ENCODE measurements at places on chromosomes 12 and 14.

DNA sequence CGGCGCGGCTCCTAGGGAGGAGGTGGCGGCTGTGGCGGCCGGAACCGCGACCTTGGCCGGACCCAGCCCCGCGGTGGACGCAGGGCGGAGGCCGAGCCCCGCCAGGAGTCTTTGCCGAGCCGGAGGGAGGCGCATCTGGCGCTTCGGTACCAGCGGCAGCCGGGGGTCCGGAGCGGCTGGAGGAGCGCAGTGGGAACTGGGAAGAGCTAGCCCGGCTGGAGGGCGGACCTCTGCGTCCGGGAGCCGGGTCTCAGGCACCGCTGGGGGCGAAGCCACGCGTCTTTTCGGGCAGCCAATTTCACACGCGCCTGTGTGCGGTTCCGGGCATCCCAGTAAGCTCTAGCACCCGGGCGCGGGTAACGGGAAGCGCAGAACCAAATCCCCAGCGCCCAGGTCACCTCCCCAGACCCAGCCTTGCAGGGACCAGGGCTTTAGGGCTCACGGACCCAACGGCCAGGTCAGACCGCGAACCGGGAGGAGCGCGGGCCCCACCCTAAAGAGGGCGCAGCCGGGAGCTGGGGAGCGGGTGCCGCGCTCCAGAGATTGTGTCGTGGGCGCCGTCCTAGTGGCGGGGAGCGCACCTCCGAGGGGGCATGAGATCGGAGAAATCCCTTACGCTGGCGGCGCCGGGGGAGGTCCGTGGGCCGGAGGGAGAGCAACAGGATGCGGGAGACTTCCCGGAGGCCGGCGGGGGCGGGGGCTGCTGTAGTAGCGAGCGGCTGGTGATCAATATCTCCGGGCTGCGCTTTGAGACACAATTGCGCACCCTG, 89.4 kb downstream of the GALNT8 start:
- DNase-seq: peak; percentile 14

DNA sequence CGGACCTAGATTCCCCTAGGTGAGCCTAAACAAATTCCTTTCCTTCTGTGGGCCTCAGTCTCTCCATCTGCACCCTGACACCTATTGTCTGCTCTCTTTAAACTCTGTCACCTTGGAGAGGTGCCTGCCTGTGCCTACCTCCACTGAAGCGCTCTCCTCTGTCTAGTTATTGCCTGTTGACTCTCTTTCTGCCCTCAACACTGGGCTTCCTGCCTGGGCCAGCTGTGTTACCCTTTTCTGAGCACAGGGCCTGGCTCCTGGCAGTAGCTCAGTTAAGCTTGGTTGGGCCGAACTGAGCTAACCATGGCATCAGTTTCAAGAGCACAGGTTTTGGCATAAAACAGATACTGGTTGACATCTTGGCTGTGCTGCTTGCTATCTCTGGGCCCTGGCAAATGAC, 43.5 kb downstream of the PRMT8 start:
- DNase-seq: no peak

DNA sequence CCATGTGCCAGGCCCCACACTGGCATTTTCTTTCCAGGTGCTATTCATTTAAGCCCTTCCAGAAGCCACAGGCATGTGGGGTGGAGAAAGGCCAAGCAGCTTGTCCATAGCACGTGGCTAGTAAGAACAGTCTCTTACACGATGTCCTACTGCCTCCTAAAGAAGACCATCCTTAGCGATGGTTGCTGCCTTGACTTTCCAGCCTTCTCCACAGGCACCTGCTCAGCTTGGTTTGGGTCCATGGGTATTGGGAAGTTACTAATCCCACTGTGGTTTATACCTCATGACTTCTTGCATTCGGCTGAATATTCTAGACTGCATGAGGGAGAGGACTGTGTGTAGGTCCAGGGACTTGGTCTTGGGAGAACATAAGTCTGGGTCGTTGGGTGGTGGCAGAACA, 49.2 kb downstream of the NINJ2 start:
- DNase-seq: no peak

- peak; percentile 12 for DNase-seq
Measured at GRCh38 chr12:96401076-96401871, 1.0 kb upstream of the CDK17 start.

DNA sequence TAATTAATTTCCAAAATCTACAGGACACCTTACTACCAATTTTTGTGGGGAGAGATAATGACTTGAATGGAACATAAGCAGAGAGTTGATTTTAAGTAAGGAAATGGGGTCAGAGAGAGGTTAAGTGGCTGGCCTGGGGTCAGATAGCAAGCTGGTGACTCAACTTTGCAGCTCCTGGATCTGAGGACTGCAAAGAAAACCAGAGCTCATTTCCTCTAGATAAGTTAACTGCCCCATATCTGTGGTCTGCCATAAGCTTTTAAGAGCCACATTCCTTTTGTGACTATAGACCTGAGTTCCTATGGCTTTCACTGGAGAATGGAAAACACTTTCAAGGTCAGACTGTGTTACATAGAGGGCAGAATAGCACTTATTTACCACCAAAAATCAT, 201.2 kb upstream of the PRICKLE1 start:
- no peak for DNase-seq

GRCh38 chr14:65922142-65922541, 509.6 kb downstream of the FUT8 start:
- DNase-seq: no peak

DNA sequence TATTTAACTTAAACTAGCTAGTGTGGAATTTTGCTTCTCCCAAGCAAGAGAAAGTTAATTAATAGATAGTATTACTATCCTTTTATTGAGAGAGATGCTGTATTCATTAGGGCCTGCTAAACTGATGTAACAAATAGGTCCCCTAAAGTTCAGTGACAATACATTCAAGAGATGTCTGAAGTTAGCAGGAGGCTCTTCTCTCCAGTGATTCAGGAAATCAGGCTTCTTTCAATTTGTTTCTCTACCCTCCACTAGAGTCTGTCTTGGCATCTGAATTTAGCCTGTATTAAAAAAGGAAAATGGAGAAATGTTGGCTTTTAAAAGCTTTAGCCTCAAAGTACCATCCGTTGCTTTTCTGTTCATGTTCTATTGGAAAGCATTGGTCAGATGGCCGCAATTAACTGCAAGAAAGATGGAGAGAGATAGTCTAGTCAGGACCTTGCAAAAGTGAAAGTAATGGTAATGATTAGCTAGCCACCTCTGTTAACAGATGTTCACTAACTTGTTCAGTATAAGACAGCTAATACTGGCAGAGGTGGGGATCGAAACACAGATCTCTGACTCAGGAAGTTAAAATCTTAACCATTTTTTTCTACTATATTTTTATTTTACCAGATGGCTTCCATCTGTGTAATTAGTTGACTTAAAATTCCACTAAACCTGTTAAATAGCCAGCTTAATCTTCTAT, 786.8 kb downstream of the TMTC2 start:
- no peak for DNase-seq

DNA sequence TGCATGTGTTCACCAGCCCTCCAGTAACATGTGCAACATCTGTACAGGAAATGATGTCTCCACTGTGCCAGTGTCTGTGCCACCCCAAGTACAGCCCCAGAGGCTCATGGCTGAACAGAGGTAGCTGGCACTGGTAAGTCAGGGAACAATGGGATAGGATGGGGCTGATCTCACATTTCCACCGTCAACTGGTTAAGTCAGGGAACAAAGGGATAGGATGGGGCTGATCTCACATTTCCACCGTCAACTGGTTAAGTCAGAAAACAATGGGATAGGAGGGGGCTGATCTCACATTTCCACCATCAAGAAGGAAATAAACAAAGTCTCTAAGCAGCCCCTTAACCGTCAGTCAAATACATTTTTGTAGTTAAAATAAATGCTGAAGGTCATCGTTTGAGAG, 246.6 kb downstream of the TMEM132D start:
- DNase-seq: no peak

GRCh38 chr12:100141998-100142850, 450 bp downstream of the BLTP3B start:
- peak; percentile 33 for DNase-seq

DNA sequence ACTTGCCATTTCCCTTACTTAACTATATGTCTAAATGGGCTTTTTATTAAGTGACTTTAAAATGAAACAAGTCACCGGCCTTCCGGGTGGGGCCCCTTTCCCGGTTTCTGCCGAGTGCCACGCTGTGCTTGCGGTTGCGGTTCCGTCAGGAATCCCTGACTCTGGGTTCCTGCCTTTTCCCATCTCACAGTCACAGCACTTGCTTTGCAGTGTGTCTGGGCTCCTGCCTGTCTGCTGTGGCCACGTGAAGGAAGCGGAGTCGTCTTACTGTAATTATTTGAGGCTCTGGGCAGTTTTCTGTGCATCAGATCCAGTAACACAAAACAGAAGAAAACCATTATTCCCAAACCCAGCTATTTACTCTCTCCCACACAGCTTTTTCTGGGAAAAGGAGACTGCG, 44.0 kb upstream of the FRMD6 start:
- DNase-seq: no peak

- no peak for DNase-seq
Measured at GRCh38 chr12:14072987-14073386, 91.6 kb upstream of the GRIN2B start.

GRCh38 chr14:23727566-23728335, 91.6 kb downstream of the DHRS2 start:
- no peak for DNase-seq

- DNase-seq: no peak
Measured at GRCh38 chr14:65251213-65251612, 148.9 kb upstream of the MAX start.

GRCh38 chr12:124646385-124647230, 79.2 kb upstream of the NCOR2 start:
- DNase-seq: peak; percentile 60

DNA sequence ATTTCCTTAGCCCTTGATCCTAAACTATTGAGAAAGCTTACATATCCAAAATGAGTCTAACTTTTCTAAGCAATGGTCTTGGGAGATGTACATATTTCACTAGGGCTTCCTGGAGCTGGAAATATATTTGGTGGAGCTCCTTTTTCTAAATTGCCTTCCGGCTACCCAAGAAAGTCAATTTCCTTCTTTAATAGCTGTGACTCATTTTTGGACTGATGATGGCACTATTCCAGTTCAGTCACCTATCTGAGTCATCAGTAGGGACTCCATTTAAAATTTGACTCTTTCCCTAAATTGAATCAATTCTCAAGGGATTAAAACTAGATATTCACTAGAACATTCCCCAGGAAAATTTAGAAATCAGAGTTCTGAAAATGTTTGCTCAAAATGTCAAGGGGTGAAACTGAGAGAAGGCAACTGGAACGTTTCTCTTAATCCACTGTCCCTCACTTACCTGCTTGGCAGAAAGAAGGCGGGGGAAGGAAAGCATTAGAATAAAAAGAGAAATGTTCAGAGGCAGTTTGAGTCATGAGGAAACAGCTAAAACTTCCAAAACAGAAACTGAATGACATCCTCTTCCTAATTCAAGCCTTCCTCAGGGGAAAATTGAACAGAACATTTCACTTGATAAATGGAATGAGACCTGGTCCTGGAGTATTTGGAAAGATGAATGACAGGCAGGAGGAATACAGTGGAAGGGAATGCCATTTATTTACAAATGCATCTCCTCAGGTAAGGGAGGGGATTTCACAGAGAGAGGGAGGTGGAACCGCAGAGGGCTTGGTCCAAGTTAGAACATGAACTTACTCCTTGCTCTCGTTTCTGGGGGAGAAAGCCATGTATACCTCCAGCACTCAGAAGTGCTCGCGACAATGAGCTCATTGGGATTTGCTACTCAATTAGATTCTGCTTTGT, 91.2 kb downstream of the RGS6 start:
- no peak for DNase-seq

GRCh38 chr14:28704153-28704552, 62.4 kb upstream of the FOXG1 start:
- DNase-seq: no peak

DNA sequence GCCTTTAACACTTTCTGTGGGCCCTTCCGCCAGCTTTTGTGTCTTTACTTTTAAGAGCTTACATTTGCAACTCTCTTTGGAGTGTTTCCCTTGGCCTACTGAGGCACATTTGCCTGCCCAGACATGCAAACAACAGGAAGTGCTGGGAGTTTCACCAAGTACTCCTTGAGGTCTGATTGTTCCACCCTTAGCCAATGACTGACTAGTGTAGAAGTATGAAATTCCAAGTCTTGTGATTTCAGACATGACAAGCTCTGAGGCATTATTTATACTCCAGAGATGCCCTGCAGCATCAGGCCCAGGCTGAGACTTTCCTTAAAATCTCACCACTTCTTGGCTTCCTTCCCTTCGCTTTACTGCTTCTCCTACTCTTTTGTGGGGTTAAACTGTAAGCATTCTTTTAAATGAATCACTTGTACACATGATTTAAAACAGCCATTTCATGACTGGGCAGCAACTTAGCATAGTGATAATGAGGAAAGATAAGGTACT, 174.1 kb downstream of the SLC6A15 start:
- DNase-seq: no peak

DNA sequence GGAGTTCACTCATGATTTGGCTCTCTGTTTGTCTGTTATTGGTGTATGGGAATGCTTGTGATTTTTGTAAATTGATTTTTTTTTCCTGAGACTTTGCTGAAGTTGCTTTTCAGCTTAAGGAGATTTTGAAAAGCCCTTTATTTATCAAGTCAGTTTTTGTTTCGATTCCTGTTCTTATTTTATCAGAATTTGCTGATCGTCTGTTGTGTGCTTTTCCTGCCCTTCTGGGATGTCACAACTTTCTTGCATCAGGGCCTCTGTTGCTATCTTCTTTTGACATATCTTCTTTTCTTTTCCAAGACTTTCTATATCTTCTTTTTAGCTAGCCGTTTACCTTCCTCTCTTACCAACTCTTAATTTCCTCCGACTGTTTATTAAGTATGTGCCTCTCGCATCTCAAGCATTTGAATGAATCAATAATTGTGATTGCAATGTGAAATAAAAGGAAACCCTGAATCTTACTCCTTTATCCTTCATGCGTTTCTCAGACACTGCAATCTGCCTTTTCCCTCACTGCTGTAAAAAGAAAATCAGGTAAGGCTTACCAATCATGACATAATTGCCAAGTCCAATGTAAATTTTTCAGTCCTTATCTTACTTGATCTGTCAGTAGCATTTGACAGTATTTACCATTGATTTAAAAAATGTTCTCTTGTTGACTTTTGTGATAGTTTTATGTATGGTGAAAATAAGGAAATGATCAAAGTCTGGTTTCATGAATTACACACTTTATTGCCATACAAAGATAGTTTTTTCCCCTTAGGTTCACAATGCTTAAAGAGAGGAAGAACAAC, 53.0 kb downstream of the ETNK1 start:
- DNase-seq: no peak

- DNase-seq: no peak
Measured at GRCh38 chr12:53208877-53209463, 1.9 kb upstream of the ITGB7 start.

GRCh38 chr12:104627990-104628830, 171.5 kb downstream of the CHST11 start:
- no peak for DNase-seq

DNA sequence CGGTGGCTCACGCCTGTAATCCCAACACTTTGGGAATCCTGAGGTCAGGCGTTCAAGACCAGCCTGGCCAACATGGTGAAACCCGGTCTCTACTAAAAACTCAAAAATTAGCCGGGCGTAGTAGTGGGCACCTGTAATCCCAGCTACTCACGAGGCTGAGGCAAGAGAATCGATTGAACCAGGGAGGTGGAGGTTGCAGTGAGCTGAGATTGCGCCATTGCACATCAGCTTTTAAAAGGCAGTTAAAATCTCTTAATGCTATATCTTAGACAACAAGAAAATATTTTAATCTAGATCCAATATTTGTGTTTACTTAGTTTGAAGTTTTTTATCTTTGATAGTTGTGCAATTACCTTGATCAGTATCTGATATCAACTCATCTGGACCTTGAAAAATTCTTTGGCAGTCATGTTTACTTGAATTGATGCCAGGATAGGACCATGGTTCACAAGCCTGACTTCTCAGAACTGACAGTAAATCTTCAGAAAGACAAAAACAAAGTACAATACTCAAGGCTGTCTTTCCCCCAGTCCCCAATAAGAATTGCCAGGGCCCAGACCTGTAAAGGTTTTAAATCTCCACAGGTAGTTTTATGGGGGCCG, 135.0 kb upstream of the AEBP2 start:
- DNase-seq: no peak

Data from stimulated activated CD4-positive, alpha-beta T cell treated with anti-CD3 and anti-CD28 coated beads, Interleukin-1b, Interleukin-23, amount 100 ng/mL, for 4 hours (primary cell).